RPMI7951 (cell line): ENCODE measurements at places on chromosomes 13 and 19.

GRCh38 chr19:1468274-1468820, 10.7 kb downstream of the C19orf25 start:
- no peak for DNase-seq

- no peak for DNase-seq
Measured at GRCh38 chr13:96662036-96662435, 332.2 kb downstream of the OXGR1 start.

DNA sequence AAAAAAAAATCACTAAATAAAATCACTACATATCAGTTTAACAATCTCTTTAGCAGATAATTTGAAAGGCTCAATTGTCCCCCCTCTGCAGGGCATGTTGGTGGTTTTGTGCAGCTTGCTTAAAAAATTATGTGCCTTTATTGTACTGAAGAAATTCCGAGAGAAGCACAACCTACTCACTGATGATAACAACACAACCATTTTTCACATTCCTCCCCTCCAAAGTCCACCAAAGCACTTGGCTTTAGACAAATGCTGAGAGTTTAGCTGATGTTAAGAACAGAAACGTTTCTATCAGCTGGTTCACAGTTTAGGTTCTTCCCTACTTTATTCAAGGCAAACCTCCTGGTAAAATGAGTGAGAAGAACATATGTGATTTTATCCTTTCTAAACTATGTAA, 923 bp downstream of the DOCK9 start:
- DNase-seq = peak; percentile 19

GRCh38 chr13:44840131-44840530, 149.1 kb downstream of the NUFIP1 start:
- no peak for DNase-seq

DNA sequence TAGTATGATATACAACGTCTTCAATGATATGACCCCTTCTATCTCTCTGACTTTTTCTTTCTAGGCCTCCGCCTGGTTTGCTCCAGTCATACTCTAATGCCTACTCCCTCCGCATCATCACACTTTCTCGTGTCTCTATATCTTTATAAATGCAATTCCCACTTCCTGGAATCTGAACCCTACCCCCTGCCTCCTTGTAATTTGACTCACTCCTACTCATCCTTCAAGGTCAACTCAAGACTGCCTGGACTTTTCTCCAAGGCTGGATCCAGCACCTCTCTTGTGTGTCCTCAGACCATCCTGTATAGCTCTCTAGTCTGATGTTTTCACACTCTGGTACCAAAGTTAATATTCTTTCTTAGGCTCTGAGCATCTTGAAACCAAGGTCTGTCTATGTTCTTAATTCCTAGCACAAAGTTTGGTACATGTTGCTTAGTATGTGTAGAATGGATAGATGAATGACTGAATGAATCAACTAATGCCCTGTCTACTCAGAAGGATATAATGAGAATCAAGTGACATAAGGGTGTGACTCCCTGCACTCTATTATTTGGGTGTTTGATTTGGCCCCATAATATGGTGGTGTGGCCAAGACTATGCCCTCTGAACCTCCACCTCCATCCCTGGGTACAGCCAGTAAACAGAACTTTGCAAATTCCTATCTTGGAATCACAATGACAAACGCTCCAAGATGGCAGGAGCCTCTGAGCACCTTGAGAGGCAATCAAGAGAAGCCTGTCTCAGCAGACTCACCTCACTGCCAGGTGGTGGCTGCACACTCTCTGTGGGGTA, 74.3 kb upstream of the SERP2 start:
- no peak for DNase-seq
